ENCODE measurements at places on chromosomes 4 and X.

DNA sequence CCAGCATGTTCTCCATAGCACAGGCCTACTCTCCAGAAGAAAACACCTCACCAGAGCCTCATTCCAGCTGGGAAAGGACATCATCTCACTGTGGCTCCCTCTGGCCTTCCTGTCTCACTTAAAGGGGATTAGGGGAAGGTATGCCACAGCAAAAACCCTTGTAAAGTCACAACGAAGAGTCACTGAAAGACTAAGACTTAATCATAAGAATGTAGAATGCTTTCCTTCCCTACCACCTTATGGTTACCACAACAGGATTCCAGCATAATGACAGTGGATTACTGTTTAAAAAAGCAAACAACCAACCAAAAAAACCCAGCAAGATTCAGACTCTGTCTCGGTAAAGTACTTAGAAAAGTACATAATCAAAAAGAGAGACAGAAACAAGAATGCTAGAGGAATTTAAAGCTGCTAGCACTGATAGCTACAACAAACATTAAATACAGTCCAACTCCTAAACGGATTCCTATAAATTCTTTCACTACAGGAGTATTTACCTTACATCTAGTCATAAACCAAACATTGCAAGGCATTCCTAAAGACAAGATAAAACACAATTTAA, 75.1 kb downstream of the BANK1 start:
- H3K4me1 ChIP-seq: no peaks in the 10 kb centered on the region
- peaks cover 12% of the 10 kb centered on the region for H3K36me3 ChIP-seq
- H3K4me3 ChIP-seq: no peak overlapping the region
- no peak overlapping the region for H3K27ac ChIP-seq
- DNase-seq: no peak

GRCh38 chrX:20742106-20742505, 475.4 kb upstream of the RPS6KA3 start:
- no peaks in the 10 kb centered on the region for H3K4me1 ChIP-seq
- no peaks in the 10 kb centered on the region for H3K27me3 ChIP-seq
- H3K36me3 ChIP-seq: no peaks in the 10 kb centered on the region
- no peak overlapping the region for H3K4me3 ChIP-seq
- H3K27ac ChIP-seq: no peak overlapping the region

- H3K36me3 ChIP-seq: no peaks in the 10 kb centered on the region
- no peaks in the 10 kb centered on the region for H3K4me1 ChIP-seq
- no peak for DNase-seq
Measured at GRCh38 chr4:89590128-89590527, 246.8 kb downstream of the SNCA start.

DNA sequence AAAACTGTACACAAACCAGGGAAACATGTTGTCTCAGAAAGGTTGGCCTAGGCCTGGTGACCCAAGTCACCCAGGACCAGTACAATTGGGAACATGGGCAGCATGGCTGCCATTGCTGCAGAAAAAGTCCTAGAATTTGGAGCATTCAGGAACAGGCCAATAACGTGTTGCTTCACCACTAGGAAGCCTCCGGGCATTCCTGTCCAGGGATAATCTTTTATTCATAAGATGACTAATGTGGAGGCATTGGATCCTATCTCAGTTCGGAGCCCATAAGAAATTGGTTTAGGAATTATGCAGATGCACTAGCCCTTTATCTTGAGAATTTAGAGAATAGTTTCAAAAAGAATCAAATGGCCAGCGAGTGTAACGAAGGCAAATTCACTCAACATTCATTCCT, 242.8 kb upstream of the NDST4 start:
- no peak for DNase-seq
- no peak overlapping the region for H3K4me3 ChIP-seq
- H3K27me3 ChIP-seq: no peaks in the 10 kb centered on the region

GRCh38 chr4:16893141-16893651, 5.2 kb downstream of the LDB2 start:
- no peaks in the 10 kb centered on the region for H3K36me3 ChIP-seq
- peak; percentile 38 for DNase-seq

DNA sequence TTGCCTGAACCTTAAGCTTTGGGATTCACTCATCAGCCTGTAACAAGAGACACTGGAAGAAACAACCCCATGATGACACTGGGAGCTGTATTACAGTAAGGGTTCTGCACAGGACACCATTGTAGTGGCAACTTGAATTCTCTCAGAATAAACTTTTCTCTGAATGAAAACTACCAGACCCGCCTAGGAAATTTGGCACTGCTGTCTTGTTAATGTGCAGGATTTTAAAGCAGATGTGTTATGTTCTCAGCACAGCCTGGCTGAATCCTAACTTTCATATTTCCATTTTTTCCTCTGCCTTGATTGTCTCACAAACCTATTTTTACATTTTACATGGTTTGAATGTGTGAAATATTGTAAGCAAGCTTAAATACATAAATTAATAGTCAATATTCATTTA, 253.6 kb downstream of the UNC5C start:
- H3K4me3 ChIP-seq: no peak overlapping the region
- no peaks in the 10 kb centered on the region for H3K27me3 ChIP-seq
- H3K4me1 ChIP-seq: peaks cover 2% of the 10 kb centered on the region
- no peak overlapping the region for H3K27ac ChIP-seq
- DNase-seq: no peak

DNA sequence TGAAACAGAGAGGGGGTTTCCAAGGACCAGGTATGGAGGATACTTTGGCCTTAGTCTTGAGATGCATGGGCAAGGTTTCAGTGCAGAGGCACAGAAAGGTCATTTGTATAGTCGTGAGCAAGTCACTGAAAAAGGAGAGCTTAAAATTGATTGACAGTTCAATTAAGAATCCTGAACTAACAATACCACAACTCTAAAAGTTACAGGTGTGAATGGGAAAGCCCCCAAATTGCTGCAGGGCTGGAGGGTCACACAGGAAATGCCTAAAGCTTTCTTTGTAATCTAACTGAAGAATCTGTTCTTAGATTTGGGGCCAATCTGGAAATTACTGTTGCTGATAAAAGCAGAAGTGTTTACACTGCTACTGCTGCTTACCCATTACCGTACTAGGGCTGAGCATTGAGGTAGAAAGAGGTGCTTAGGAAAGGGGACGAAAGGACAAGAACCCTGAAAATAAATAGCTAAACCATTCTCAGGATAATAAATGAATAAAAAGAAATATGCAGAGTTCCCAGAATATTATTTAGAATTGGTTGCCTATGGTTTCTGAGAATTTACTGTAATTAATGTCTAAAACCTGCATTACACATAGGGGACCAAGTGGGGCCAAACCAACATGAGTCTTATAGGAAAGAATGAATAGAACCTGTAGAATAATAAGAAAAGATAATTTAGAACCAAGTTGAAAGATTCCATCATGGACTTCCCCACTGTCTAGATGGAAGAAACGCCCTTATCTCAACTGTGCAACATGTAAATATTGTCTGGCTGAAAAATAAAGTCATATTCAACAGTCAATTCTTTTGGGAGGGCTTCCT, 91.9 kb upstream of the PPP1R2C start:
- DNase-seq: no peak
- no peaks in the 10 kb centered on the region for H3K27me3 ChIP-seq
- H3K4me1 ChIP-seq: no peaks in the 10 kb centered on the region
- no peaks in the 10 kb centered on the region for H3K36me3 ChIP-seq
- no peak overlapping the region for H3K4me3 ChIP-seq
- no peak overlapping the region for H3K27ac ChIP-seq

GRCh38 chr4:183639291-183639690, 19.7 kb downstream of the RWDD4 start:
- no peak for DNase-seq
- peaks cover 9% of the 10 kb centered on the region for H3K36me3 ChIP-seq
- no peak overlapping the region for H3K4me3 ChIP-seq
- no peaks in the 10 kb centered on the region for H3K27me3 ChIP-seq

- no peaks in the 10 kb centered on the region for H3K27me3 ChIP-seq
- DNase-seq: no peak
- H3K4me1 ChIP-seq: peaks cover 81% of the 10 kb centered on the region
- H3K27ac ChIP-seq: peak overlapping the region; percentile 74
Measured at GRCh38 chr4:1722551-1723118, 1.3 kb downstream of the TACC3 start.

GRCh38 chrX:69564665-69565064, 51.2 kb upstream of the EDA start:
- no peaks in the 10 kb centered on the region for H3K36me3 ChIP-seq
- no peak for DNase-seq
- no peaks in the 10 kb centered on the region for H3K4me1 ChIP-seq
- no peak overlapping the region for H3K4me3 ChIP-seq
- no peaks in the 10 kb centered on the region for H3K27me3 ChIP-seq

DNA sequence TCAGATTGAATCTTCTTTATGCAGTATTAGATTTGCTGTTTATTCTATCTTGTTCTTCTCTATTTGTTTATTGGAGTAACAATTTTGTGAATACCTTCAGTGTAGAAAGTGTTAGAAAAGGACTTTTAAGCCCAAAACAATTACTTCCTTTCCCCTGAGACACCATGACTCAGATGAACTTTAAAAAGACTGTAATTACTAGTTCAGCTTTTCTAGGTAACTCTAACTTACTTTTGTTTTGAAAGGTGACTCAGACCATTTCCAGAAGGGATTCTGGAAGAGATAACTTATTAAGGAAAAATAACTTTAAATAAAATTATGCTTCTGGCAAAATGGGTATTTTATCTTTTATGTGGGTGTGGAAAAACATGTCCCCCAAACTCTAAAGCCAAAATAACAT, 561.5 kb upstream of the PCDH10 start:
- no peak overlapping the region for H3K4me3 ChIP-seq
- no peak for DNase-seq
- no peak overlapping the region for H3K27ac ChIP-seq
- no peaks in the 10 kb centered on the region for H3K27me3 ChIP-seq

- DNase-seq: no peak
- peaks cover 27% of the 10 kb centered on the region for H3K36me3 ChIP-seq
- no peak overlapping the region for H3K4me3 ChIP-seq
- H3K27ac ChIP-seq: no peak overlapping the region
Measured at GRCh38 chrX:1307626-1308340, 28.8 kb upstream of the IL3RA start.

DNA sequence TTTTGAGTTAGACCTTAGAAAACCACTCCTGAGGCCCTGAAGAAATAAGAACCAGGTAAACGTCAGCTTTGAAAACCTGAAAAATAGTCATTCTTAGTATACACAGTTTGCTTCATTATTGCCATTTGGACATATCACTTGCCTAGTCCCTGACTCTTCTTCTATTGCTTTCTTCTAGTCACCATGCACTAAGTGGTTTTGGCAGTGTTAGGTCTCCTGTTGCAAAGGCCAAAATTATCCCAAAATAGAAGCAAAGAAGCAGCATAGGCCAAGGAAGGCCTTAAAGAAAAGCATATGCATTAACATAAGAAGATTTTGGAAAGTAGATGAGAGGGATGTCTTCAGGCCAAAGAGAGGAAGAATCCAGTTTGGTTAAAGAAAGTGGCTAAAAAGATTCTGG, 24.1 kb upstream of the SMPX start:
- no peak overlapping the region for H3K4me3 ChIP-seq
- H3K27ac ChIP-seq: no peak overlapping the region
- no peaks in the 10 kb centered on the region for H3K36me3 ChIP-seq
- H3K27me3 ChIP-seq: no peaks in the 10 kb centered on the region
- DNase-seq: no peak
- no peaks in the 10 kb centered on the region for H3K4me1 ChIP-seq

DNA sequence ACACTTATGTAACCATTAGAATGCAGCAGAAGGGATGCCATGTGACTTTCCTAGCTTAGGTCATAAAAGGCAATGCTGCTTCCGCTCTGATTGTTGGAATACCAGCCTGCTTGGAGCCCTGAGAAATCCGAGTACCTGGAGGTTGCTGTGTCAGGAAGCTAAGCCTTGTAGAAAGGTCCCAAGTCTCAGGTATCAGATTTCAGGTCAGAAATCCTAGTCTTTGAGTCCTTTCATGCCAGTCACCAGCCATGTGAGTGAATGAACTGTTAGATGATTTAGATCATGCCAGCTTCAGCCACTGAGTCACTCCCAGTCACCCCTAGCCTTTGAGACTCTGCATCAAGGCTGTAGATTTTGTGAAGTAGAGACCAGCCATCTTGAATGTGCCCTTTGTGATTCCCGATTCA, 23.5 kb downstream of the RAP1GDS1 start:
- H3K36me3 ChIP-seq: no peaks in the 10 kb centered on the region
- H3K27me3 ChIP-seq: no peaks in the 10 kb centered on the region
- no peaks in the 10 kb centered on the region for H3K4me1 ChIP-seq
- no peak overlapping the region for H3K27ac ChIP-seq
- H3K4me3 ChIP-seq: no peak overlapping the region
- DNase-seq: no peak

GRCh38 chrX:37348231-37348970, 763 bp upstream of the PRRG1 start:
- no peaks in the 10 kb centered on the region for H3K27me3 ChIP-seq
- H3K36me3 ChIP-seq: no peaks in the 10 kb centered on the region
- no peak for DNase-seq
- no peaks in the 10 kb centered on the region for H3K4me1 ChIP-seq
- H3K27ac ChIP-seq: no peak overlapping the region

DNA sequence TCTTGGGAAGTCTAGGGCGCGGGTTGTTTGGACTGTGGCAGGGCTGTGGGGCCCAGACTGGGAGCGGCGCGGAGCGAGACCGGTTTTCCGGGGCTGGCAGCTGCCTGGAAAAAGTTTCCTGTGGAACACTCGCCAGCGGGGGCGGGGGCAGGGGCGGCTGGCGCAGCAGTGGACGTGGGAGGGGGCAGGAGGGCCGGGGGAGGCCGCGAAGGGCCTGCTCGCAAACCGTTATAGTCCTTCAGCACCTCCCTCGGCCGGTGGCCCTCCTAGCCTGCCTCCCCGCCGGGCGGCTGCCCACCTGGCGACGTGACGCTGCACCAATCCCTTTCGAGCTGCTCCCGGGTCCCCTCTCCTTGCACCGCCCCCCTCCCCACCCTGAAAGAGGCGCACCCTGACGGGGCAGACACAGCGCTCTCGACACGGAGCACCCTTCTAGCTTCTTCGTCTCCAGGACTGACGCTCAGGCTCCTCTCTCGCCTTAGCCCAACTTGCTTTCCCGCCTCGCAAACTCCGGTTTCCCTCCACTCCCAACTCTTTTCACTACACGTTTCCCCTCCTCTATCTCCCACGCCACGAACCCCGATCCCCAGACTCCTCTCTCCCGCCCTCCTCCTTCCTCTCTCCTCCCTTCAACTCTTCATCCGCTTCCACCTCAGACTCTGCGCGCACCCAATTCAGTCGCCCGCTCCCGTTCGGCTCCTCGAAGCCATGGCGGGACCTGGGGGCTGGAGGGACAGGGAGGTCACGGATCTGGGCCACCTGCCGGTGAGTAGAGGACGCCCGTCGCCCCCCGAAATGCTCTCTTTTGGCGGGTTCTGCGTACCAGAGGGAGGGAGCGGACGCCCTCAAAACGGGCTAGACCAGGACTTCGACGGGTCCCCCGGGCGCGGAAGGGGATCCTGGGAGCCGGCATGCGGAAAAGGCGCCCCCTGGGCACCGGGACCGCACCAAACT, at the start of gene NRK:
TSS of gene NRK (plus strand) at position 402 of the 954 bp plus-strand sequence. CDS start at position 709, 307 bp downstream.
- H3K27me3 ChIP-seq: peaks cover 54% of the 10 kb centered on the region
- no peak for DNase-seq
- no peaks in the 10 kb centered on the region for H3K36me3 ChIP-seq
- H3K4me1 ChIP-seq: no peaks in the 10 kb centered on the region

- no peak overlapping the region for H3K4me3 ChIP-seq
- no peaks in the 10 kb centered on the region for H3K36me3 ChIP-seq
- no peak overlapping the region for H3K27ac ChIP-seq
- H3K27me3 ChIP-seq: no peaks in the 10 kb centered on the region
- peak; percentile 37 for DNase-seq
Measured at GRCh38 chr4:33184657-33185290, 2464.6 kb downstream of the PCDH7 start.

GRCh38 chr4:161256172-161256571, 907.6 kb downstream of the FSTL5 start:
- H3K27ac ChIP-seq: no peak overlapping the region
- no peaks in the 10 kb centered on the region for H3K27me3 ChIP-seq
- H3K4me1 ChIP-seq: no peaks in the 10 kb centered on the region
